ENCODE measurements at places on chromosomes 3 and 15.
A peak's percentile ranks its signal among the peaks of the same experiment; 100 is the strongest.

GRCh38 chr3:7999384-7999783 is 502.2 kb upstream of the LMCD1 start:
- no peak for DNase-seq

GRCh38 chr3:55963601-55964000 is 476.5 kb upstream of the WNT5A start:
- DNase-seq, result no peak

DNA sequence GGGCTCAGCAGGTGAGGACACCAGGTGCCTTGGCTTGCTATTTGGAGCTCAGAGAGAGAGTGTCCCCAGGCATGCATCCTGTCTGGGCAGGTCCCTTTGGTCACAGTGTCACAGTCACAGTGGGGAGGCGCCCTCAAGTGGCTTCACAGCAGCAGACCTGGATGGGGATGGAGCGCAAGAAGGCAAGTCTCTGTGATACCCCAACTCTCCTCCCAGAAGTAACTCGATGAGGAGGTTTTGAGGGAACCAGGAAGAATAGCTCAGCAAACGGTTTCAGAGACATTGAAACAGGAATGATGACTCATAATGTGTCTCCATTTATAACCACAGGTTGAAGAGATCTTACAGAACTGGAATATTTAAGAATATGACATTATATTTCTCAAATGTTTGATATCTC is 66.5 kb upstream of the SH3GL3 start:
- DNase-seq, result peak; percentile 35

- no peak for DNase-seq
Observed at GRCh38 chr15:101639667-101640066, 12.5 kb downstream of the TM2D3 start.

DNA sequence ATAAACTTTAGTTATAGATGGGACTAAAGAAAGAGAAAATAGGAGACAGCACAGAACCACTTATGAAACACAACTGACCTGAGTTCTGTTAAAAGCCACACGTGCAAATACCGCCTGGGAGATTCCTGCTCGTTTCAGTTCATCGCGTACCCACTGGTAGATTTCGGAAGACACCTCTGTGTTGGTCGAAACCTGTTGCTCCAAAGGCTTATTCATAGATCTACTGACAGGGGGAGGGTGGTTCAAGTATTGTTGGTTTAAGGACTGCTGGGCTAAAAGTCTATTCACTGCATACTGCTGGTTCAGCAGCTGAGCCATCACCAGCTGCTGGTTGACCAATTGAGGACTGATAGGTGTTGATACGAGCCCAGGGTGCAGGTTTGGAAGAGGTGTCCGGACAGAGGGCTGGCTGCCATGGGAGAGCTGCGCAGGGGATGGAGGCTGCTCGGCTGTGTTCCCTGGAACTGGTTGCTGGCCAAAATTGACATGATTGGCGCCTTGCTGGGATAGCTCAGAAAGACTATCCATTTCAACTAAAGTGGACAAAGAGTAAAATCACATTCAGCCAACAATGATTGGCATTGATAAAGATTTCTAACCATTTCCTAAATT is 30.6 kb downstream of the SATB1 start:
- DNase-seq, result no peak

DNA sequence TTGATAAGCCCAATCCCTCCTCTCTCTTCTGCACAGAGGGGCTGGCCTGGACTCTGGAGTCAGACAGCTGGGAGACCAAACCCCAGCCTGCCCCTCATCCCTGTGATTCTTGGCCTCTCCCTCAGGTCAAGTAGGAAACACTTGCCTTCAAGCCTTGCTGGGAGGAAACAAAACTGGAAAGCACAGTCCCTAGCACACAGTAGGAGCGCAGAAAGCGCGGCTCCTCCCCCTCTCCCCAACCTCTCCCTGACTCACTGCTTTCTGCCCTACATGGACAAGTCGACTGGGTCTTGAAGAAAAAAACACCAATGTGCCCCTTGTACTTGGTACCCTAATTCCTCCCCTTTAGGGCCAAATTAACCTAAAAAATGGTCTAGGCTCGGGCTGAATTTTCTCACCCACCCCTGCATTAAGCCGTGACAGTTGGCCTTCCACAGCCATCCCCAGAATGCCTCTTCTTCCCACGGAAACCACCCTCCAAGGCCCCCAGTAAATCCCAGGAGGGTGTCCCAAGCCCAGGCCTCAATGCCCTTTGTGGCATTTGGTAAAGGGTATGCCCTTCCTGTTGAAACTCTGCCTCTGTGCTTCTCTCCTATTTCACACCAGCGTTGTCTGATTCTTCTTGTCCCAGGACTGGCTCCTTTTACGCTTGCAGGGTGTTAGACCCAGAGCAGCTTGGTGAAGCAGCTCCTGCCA is 11.3 kb upstream of the RAF1 start:
- no peak for DNase-seq

DNA sequence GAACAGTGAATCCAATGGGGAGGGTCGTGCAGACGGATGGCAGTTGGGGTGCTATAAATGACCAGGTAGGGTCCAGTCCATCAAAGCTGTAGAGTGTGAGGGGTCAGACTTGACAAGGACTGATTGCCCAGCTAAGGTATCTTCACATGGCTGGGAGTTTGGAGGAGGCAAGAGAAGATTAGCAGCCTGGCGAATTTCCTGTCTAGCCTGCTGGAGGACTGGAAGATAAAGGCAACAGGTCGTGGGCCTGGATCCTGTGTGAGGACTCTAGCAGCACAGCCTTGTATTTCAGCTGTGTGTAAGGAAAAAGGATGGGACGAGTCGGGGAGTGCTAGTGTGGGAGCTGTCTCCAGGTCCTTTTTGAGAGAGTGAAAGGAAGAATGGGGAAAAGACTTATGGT is 17.6 kb downstream of the CCR5AS start:
- DNase-seq, result no peak

- no peak for DNase-seq
Observed at GRCh38 chr3:120673116-120673515, 8.9 kb downstream of the HGD start.

DNA sequence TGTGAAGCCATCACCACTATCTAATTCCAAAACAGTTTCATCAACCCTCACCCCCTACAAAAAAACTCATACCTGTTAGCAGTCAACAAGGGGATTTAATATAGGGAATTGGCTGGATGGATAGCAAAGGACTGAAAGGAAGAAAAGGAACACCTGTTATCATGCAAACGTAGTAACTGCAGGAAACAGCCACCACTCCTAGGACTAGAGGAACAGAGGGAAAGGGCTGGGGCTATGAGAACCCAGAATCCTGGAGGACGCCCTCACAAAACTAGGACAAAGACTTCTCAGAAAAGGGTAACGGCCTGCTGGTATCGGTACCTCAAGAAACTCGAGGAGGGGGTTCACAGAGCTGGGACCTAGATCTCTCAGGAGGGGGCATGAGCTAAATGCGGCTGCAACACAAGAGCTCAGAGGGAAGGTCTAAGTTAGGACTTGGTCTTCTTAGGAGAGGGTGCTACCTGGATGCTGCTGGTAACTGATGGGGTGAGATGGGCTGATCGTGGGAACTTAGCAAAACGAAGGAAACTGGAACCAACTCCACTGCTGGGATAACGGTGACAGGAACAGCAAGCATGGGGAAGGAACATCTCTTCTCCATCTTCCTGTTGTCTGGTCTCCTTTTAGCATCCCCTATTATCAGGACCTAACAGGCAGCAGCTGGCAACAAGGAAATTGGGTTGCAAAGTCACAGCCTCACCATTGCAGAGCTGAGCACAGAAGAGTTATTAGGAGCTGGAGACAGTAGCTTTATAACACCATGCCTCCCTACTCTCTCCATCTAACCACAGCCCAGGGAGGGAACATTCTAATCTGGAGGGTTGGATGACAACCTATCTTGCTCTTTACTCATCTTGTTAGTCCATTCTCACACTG is 147.7 kb downstream of the UACA start:
- no peak for DNase-seq

DNA sequence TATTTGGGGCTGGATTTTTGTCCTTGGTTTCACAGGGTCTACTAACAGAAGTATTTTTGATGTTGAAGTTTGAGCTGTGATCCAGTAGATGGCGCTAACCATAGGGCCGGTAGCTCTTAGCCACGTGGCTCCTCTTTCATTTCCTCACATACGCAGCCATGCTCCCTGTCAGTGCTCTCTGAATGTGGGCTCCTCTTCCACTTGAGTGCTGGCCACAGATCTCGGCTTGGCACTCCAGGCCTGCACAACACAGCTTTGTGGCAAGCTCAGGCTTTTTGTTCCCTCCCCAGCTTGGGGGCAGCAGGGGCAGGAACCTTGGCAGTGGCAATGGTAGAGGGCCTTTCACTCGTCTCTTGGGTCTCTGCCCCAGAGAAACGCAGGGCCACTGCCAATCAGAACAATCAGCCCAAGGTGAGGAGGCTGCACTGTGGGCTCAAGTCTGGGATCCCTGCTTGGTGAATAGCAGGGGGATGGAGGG is 18.6 kb upstream of the DNAAF4 start:
- DNase-seq, result no peak

DNA sequence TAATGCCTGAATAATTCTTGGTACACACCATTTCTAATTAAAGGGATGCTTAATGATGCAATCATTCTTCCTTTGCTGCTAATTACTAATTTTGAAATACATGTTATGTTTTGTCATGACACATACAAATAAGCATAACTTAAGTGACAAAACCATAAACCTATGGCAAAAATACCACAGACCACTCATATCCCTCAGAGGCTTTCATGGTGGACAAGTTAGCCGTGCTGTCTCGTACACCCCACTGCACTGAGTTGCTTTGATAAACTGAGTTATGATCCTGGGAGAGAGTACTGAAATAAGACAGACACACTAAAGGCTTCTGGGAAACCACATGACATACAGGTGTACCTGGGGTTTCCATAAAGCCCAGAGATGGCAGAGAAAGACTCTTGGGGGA is 913.8 kb downstream of the FHIT start:
- DNase-seq, result no peak

GRCh38 chr3:36380221-36381031 is at the start of gene STAC:
Gene STAC, plus strand, starts transcription at chr3:36380504. Its CDS starts 140 bp downstream, at chr3:36380644.
- DNase-seq, result no peak

GRCh38 chr3:42063888-42064287 is 27.3 kb upstream of the TRAK1 start:
- DNase-seq, result no peak

DNA sequence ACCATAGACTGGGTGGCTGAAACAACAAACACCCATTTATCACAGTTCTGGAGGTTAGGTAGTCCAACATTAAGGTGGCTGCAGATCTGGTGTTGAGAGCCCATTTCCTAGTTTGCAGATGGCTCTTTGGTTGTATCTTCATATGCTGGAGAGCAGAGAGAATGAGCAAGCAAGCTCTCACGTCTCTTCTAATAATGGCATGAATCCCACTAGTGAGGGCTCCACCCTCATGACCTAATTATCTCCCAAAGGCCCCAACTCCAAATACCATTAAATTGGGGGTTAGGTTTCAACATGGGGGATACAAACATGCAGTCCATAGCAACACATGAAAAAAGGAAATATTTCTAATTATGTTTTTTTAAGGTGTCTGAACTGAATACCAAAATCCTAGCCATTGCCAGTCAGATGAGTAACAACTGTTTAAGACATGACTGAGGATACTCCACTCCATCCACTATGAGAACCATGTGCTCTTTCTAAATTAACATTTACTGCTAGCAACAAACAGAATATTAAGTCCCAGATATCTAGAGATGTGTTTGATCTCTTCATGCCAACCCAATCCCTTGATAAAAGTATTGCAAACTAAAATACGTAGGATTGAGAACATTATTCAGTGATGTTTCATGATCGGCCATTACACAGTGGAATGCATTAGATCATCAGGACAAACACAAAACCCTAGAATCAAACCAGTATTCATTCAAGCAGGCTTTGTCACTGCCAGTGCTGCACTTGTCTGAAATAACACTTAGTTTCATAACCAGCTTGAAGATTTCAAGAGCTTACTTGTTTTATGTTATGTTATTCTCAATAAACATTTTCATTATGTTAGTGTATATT is 340.3 kb downstream of the SLC9A9 start:
- DNase-seq, result no peak

DNA sequence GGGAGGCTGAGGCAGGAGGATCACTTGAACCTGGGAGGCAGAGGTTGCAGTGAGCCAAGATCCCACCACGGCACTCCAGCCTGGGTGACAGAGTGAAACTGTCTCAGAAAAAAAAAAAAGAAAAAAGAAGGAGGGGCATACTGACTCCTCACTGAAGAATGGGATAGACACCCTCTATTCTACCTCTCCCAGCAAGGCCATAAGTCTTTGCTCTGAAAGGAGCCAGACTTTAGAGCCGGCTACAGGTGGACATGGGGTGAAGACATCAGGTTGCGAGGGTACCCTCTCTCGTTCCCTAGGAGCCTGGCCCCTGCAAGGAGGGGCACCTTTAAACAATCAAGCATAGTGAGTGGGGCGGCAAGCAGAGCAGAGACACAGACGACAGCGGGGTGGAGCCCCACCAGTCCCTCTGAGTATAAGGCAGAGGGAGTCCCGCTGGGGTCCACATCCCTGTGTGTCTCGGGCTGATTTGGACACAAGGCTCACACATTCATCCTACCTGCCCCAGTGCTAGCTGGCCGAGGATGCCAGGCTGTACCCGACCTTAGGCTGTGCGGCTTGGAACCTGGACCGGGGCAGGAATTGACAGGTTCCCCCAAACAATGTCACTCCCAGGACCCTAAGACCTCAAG is 1.1 kb downstream of the GRAMD2A start:
- no peak for DNase-seq

GRCh38 chr3:87287011-87287410 is 10.6 kb upstream of the POU1F1 start:
- DNase-seq, result no peak

- DNase-seq, result no peak
Observed at GRCh38 chr3:14177580-14178246, 688 bp downstream of the XPC start.

- DNase-seq, result no peak
Observed at GRCh38 chr3:171791692-171792076, 18.6 kb downstream of the PLD1 start.

DNA sequence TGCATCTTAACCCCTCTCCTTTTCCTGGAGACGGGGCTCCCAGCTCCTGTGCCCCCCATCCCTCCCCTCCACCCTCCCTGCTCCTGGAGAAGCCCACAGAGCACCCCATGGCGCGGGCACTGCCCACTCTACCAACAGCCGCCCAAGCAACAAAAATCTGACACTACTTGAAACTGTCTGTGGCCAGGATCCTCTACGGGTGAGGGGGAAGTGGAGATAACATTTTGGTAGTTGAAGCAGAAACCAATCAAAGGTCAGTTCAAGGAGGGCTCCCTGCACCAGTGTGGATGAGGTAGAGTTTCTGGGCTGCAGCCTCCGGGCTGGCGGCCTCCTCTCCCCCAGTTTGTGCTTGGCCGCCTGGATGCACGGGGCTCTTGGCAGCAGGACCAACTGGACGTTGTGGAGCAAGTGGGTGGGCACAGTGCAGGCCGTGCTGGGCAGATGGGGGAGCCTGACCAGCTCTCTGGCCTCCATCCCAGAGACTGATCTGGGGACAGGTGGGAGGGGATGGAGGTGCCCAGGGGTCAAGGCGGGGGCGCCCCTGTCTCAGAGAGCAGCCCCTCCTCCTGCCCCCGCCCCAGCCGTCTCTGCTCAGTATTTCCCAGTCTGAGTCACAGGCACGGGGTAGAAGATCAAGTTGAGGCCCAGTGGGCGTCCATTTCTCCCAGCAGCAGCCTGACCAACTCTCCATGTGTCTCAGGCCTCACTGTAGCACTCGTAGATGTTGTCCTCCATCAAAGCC is 12.8 kb downstream of the H1-8 start:
- DNase-seq, result no peak
